Kidney glomerular epithelial cell (primary cell): ENCODE measurements at places on chromosomes 5 and 9.

DNA sequence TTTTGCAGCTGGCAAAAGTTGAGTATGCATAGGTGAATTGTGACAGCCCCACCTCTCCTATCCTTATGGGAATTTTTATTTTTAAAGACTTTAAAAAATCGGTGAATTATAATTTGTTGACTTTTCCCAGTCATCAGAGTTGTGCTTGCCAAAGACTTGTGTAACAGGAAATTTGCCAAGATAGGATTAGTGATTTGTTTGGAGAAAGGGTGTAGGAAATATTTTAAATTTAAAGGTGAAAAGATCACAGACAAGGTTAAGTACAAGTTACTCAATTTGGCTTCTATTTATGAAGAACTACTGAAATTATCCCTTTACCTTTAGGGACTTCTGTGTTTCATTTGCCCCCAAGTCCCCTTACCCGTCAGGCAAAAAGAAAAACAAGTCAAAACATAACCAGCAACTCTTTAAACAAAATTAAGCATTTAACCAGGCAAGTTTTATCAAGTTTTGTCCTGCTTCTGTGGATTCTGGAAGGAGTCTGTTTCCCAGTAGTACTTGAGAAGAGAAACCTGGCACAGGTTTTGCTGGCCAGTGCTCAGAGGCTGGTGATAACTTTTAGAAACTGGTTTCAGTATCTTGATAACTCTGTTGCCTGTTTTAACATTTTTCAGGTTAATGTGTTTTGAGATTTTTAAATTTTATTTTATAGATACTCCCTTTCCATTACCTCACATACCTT lies 285.4 kb downstream of the MAST4 start:
- DNase-seq: no peak

GRCh38 chr5:103428411-103428871 lies 134.1 kb downstream of the NUDT12 start:
- no peak for DNase-seq

DNA sequence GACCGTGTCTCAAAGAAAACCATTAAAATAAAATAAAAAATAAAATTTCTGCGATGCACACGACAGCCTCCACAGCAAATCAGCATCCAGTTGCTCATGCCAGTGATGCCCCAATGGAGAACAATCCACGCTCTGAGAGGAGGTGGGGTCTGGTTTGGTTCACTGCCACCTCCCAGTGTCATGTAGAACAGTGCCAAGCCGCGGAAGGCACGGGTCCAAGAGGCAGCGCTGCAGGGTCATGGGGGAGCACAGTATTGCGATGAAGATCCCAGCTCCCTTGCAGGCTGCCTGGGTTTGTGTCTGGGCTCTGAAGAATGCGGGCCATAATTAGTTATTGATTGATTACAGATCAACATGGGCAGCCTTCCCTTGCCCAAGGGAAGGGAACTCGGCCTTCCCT lies 6.1 kb upstream of the CACFD1 start:
- DNase-seq: no peak

- DNase-seq: no peak
Observed at GRCh38 chr9:129775448-129775798, 22.6 kb upstream of the PTGES start.

DNA sequence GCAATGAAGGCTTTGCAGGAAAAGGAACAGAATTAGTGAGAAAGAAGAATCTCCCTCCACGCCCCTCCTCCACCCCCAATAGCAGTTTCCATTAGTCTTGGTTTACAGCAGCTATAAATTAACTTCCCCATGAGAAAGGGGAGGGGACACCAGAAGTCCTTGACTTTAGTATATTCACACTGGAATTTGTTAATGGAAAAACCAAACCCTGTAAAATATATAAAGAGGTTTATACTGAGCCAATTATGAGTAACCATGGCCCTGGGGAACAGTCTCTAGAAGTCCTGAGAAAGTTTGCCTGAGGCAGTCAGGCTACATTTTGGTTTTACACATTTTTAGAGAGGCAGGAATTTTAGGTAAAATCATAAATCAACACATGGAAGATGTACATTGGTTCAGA lies 88.5 kb downstream of the ALDH1A1 start:
- DNase-seq: no peak

GRCh38 chr9:90433398-90433941 lies 209.2 kb downstream of the DIRAS2 start:
- peak; percentile 98 for DNase-seq

DNA sequence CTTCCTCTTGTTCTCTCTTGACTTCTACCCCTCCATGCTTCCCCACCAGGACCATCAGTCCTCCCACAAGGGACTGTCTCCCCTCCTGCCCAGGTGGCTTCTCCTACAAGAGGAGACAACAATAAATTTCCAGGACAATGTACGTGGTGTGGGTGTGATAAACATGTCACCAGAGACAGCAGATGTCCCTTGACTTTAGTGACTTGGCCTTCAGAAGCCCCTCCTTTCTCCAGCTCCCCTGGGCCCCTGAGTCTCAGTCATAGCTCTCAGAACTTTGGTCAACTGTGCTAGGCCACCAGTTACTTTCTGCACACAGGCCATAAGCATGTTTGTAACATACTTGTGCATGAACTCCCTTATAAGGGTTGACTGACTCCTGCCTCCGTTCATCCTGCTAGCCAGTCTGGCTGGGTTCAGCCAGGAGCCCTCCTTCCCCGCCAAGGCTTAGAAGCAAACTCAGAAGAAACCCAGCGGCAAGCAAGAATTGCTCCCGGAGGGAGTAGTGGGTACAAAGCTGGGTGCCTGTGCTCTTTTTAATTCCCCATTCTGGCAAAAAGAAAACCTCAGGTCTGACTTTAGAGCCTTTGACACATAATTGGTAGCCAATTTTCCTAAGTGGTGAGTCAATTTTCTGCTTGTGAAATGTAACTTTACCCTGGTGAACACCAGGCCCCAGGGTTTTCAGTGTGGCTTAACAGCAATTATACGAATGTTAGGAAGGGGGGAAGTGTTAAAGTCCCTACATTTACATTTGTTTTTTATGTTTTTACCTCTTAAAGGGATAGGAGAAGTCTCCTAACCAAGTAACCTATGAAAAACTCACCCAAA lies 49.2 kb downstream of the EBF1 start:
- no peak for DNase-seq

- peak; percentile 32 for DNase-seq
Observed at GRCh38 chr5:62001640-62002039, 304.4 kb upstream of the KIF2A start.

- DNase-seq: no peak
Observed at GRCh38 chr9:126799034-126799433, 5.8 kb upstream of the ZBTB43 start.

- no peak for DNase-seq
Observed at GRCh38 chr5:36599986-36600779, 6.2 kb upstream of the SLC1A3 start.

- DNase-seq: no peak
Observed at GRCh38 chr9:104831681-104832080, 67.8 kb downstream of the NIPSNAP3B start.

GRCh38 chr5:150561192-150561512 lies 53.2 kb downstream of the NDST1 start:
- no peak for DNase-seq

DNA sequence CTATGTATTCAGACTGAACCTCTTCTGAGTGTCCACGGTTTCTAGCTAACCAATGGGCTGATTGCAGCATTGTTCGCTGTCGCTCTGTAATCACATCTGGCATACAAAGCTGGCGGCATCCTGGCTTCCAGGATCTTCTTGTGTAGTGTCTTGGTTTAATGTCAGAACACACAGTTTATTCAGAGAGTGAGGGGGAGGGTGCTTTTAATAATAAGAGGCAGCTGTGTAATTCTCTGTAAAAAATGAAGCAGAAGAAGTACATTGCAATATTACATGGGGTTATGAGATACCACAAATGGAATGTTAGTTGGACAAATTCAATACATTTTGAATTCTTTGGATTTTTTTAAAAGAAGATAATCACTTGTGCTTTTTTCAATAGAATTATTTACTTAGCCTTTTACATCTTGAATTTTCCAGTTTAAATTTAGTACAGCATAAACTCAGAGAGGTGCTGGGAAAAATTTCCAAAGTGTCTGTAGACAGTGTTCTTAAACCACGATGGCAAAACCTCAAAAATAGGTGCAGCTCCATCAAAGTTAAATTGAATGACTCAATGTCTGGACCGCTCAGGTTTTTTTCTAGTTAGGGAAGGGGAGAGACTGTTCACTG lies 206.0 kb downstream of the PCSK1 start:
- DNase-seq: peak; percentile 80

- DNase-seq: no peak
Observed at GRCh38 chr9:129170229-129170628, 7.8 kb downstream of the IER5L start.

- no peak for DNase-seq
Observed at GRCh38 chr5:10431415-10431814, 10.3 kb upstream of the ROPN1L start.

DNA sequence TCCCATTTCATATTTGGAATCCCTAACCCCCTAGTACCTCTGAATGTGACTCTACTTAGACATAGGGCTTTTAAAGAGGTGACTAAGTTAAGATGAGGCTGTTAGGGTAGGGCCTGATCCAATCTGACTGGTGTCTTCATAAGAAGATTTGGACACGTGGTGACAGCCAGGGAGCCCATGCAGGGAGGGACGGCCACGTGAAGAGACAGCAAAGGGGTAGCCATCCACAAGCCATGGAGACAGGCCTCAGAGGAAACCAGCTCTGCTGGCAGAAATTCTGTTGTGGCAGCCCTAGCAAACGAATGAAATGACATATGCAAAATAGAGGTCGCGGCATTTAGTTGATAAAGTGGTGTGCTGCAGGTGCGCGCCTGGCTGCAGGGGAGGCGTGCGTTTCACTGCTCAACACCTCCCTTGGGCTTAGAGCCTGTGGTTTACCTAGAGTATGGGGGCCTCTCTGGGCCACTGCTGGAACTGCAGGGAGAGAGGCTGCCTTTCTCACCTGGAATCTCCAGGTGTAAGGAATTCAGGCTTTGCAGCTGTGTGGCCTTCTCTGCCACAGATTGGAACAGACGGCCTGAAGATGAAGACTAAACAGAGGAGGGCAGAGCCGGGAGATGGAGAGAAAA lies 7.1 kb upstream of the AFAP1L1 start:
- peak; percentile 21 for DNase-seq

DNA sequence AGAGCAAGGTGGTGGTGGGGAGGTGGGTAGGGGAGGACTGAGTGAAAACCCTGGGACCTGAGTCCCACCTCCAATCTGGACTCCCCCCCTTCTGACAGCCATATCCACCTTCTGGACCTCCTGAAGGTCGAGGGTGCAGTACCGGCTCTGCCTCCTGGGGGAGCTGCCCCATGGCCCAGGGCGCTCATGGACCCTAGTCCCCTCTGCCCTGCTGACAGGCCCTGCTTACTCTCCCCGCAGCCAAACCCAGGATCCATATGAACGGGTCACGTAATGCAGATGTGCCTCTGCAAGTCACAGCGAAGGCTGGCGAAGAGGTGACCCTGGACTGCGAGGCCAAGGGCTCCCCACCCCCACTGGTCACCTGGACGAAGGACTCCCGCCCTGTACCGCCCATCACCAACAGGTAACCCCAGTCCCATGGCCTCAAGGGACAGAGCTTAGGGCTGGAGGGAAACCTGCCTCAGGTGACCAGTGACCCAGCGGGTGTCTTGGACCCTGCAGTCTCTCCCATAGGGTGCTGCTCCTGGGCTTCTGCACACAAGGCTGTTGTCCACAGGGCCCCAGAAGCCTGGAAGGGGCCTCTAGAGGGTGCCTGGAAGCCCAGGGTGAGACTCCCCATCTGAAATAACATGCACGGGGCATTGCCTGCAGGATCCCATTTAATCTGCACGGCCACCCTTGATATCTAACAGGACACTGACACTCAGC lies 61.7 kb downstream of the HMCN2 start:
- DNase-seq: no peak

- DNase-seq: no peak
Observed at GRCh38 chr5:170538696-170539586, 35.1 kb downstream of the KCNIP1 start.

GRCh38 chr9:86494644-86495111 lies 140.5 kb upstream of the TUT7 start:
- no peak for DNase-seq

- DNase-seq: no peak
Observed at GRCh38 chr9:77534376-77535057, 113.6 kb downstream of the GNA14 start.

- DNase-seq: no peak
Observed at GRCh38 chr5:14794583-14795230, 76.9 kb downstream of the ANKH start.

DNA sequence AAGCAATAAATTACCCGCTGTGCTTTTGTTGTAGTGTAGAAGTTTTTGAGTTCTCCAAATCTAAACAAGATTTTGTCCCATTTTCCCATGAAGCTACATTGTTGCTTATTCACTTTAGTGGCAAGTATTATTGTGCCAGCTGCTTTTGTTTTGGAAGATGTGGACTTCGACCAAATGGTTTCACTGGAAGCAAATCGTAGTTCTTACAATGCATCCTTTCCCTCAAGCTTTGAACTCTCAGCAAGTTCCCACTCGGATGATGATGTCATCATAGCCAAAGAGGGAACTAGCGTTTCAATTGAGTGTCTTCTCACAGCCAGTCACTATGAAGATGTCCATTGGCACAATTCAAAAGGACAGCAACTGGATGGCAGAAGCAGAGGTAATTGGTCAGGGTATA lies 10.9 kb downstream of the MFAP3 start:
- no peak for DNase-seq

GRCh38 chr5:138464008-138464387 lies 1.3 kb upstream of the EGR1 start:
- DNase-seq: peak; percentile 90

DNA sequence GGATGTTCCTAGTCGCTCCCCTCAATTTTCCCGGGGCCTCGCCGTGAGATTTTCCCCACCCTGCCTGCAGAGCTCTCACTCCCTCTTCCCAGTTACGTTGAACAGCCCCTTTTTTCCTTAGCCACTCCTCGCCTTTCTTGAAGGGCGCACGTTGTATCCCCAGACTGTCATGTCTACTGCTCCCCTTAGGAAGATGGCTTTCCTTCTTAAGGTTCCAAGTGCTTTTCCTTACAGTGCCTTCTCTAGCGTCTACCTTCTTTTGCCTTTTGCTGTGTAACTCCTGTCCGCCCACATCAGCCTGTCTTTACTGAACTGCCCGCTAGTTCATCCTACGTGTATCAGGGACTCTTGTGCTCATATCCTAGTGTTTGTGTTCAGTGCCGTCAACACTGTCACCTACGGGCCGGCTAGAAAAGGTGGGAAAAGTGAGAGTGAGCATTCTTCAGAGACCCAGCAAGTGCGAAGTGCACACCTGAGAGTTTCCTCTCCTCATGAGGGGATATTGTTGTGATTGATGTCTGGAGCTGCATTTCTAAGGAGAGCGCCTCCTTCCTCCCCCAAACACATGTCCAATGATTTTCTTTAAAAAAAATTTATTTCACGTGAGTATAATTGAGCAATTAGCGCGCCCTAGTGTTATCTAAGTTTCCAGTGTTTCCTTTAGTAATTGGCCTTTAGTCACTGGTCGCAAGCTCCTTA lies 764 bp downstream of the CAMLG start:
- peak; percentile 10 for DNase-seq

DNA sequence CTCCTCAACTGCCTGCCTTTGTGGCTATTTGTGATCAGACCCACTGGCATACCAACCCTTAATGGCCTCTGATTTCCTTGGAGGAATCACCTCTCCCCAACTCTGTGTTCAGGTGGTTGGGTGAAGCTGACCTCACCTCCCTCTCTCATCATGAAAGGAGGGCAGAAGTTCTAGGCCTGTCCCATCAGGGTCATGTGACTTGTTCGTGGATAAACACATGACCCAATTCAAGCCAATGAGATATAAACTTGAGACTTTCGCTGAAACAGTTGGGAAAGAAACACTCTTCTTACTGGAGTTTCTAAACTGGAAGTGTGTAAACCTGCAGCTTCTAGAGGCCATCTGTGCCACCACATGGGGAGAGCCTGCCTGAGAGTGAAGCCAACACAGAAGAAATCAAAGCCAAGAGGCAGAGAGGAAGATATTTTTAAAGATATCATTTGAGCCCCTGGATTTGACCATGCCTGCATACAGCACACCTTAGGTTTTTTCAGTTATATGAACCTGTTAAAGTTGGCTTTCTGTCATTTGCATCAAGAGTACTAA lies 5.8 kb downstream of the GABBR2 start:
- DNase-seq: no peak
